ENCODE measurements at places on chromosomes 7 and 10.

DNA sequence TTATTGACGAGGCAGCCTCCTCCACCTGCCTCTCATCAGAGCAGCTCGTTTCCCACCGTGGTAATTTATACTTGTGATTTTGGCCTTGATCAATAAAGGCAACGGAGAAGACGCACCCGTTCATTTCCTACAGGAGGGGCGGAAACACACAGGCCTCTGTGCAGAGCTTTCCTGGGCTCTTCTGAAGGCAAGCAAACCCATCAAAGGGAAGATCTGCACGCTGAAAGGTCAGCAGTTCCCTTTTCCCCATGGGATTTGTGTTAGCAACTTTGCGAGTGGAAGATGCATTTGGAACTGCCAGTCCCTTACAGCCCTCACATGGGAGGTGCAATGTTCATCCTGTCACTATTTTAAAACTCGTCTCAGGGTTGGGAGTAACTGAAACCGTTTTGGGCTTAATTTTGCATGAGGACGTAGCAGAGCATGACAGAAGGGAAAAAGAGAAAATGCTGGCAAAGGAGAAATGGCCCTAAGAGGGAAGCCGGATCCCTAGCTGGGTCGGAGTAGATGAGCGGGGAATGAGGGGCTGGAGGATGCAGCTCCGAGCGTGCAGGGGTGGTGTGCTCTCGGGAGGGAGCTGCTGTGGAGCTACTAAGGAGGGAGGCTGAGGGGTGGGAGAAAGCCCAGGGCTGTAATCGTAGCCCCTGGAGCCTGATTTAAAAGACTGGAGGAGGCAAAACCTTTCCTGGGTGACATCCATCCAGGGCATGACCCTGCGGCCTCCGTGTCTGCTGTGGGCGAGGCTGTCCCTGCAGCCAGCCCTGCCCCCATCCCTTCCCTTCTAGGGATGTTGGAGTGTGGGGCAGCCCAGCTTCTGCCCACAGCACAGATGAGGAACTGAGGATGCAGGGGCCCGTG, 111.1 kb upstream of the FAM20C start:
- DNase-seq: no peak

DNA sequence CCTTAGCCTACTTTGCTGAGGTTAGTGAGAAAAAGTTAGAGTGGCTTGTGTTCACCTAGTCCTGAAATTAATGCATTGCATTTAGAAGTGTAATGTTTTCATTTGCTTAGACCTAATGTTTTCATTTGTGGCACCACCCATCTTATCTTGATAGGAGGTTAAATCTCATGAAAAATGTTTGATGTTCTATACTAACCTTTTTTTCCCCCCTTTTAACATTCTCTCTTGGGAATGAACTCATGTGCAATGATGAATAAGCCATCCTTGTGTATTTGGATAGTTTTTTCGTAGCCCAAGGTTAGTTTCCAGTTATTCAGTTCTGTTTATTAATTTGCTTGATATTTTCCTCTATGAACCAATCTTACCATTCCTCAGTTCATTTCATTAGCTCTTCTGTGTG, 2.8 kb downstream of the FHIP2A start:
- DNase-seq: no peak

DNA sequence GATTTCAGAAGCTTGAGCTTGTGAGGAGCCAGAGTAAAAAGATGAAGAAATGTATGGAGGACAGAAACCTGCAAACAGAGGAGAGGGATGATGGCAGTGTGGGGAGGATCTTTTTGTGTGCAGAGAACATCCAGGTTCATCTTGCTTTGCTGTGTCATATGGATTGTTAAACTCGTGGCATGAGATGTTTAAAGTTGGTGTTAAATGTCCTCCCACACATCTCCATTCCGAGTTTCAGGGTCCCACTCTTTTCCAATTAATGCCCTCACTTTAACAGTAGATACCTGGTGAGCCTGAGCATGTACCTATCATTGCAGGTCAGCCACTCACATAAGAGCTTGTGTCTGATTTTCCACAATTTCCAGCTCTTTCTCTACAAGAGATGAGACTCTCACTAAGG, 147.7 kb downstream of the ST7 start:
- DNase-seq: no peak

GRCh38 chr7:106056513-106057203, 55.5 kb downstream of the SYPL1 start:
- DNase-seq: peak; percentile 58

- DNase-seq: no peak
Measured at GRCh38 chr7:96786261-96786997, 76.8 kb upstream of the SEM1 start.

All from hindlimb muscle (tissue), 1 donor.